ENCODE measurements at places on chromosomes 4 and X.
A peak's percentile ranks its signal among the peaks of the same experiment; 100 is the strongest.

- no peak for DNase-seq
These were observed 1735.1 kb downstream of the PCDH7 start for GRCh38 chr4:32455231-32455630.

DNA sequence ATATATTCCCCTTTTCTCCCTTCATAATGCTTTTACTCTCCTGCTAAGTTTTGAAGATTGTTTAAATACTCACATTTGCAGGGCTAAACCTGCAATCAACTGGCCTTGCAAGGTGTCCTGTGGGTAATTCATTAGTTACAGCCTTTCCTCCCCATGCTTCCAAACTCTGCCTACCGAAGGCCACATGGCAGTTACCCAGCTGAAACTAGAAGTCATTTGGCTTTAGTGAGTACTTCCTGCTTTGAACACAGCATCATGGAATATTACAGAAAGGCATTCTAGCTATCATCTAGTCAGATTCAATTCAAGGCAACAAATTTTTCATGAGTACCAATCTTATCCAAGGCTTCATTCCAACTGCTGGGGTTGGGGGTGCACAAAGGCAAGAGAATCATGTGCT, 55.6 kb downstream of the SRPX start:
- DNase-seq: no peak

DNA sequence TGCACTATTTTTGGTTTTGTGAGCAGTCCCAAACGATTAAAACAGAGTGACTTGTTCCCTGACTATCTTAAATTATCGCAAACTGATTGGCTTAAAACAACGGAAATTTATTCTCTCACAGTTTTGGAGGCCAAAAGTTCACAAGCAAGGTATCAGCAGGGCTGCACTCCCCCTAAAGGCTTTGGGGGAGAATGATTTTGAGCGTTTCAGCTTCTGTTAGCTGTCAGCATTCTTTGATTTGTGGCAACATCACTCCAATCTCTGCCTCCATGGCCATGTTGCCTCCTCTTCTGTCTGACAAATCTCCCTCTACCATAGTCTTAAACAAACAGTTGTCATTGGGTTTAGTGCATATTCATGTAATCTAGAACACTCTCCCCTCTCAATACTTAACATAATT, 459.6 kb upstream of the ATOH1 start:
- no peak for DNase-seq

DNA sequence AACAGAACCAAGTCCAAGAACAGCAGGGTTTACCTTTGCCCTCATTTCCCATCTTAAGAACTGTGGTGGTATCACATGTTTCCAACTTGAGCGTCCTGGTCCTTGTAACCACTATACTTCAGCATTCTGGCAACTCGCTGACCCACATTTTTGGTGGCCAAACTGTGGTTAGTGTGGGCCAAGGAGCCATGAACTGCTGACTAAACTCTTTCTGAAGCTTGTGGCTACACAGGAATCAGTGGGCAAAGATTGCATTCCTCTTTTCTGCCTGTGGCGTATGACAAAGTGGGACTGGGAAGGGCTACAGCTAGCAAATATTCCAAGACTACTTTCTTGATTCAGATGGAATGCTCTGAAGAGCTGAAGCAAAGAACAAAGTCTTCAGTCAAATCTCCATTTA, 106.3 kb upstream of the MID1 start:
- no peak for DNase-seq

DNA sequence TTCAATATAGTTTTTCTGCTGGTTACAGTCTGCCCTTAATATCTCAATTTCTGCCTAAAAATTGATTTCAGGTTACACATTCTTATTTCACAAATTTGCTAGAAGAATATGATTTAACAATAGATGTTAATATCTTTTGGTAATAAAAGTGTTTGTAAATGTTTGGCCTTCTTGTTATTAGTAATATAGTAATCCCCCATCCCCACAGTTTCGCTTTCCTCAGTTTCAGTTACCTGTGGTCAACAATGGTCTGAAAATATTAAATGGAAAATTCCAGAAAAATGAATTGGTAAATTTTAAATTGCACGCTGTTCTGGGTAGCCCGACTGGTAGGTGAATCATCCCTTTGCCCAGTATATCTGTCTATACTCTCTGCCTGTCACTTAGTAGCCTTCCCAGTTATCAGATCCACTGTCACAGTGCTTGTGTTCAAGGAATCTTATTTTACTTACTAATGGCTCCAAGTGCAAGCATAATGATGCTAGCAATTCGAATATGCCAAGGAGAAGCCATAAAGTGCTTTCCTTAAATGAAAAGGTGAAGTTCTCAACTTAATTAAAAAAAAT, 3.5 kb upstream of the BMP2K start:
- no peak for DNase-seq

DNA sequence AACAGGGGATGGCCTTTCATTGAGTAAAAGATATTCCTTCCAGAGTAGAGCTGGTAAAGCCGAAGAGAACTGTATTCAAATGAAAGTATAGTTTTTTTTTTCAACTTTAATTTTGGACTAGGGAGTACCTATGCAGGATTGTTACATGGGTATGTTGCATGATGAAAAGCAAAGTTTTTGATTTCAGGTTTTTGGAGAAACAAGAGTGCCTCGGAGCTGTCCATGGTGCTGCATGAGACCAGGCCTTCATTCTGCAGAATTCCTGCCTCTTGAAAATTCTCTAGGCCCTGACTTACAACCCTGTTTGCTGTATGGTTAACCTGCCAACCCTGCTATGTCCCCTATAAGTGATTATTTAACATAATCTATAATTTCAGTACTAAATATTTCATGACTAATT, 1065.7 kb upstream of the FTHL17 start:
- DNase-seq: no peak

DNA sequence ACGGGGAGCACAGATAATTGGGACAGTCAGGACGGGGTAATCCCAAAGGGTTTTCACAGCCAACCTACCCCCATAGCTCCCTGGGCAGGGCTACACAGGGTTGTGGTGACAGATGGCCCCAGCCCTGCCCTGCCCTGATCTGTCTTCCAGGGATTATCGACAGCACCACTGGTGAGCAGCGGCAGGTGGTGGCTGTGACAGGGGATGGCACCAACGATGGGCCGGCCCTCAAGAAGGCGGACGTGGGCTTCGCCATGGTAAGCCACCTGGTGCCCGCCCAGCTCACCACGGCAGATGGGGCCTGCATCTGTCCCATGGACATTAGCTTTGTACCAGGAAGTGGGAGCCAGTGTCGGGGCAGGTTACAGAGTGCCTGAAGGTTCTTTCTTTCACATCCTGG, 39.3 kb downstream of the ATP2B3 start:
- peak; percentile 97 for DNase-seq

DNA sequence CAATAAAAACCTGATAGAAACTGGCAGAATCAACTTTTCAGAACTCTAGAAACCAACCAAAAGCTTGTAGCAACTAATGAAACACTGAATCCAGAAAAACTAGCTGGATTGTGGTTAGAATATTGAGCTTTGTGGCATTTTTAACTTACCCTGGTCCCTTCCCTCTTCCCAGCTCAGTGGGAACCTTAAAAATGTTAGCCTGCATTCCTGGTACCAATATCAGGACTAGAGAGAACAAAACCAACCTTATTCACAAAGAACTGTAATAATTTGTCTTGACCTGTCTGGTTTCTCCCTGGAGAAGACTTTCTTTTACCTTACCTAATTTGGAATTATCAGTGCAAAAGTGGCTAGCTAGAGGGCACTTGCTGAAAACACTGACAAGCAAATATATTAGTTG, 21.2 kb downstream of the SH3D19 start:
- DNase-seq: no peak

GRCh38 chr4:168257768-168258167, 60.8 kb downstream of the DDX60 start:
- DNase-seq: no peak

GRCh38 chr4:162909952-162910351, 256.7 kb downstream of the NAF1 start:
- DNase-seq: no peak

GRCh38 chrX:125205133-125205917, 114.3 kb upstream of the TEX13C start:
- no peak for DNase-seq

GRCh38 chr4:152107736-152108500, 347.1 kb upstream of the GATB start:
- DNase-seq: no peak

DNA sequence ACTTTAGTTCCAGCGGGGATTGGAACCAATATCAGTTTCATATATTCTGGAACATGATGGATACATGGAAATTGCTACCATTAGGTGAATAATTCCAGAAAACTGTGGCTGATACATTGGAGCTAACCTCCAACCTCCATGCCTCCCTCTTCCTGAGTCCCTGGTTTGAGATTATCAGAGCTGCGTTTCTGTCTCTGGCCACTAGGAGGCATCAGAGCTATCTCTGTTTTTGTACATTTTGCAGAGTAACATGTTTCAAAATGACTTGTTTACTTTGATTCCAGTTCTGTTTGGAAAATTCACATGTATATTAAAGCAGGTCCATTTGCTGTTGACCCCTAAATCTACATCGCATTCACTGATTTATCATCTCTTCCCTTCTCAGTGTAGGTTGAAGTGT, 2.4 kb upstream of the RAB40AL start:
- peak; percentile 14 for DNase-seq

DNA sequence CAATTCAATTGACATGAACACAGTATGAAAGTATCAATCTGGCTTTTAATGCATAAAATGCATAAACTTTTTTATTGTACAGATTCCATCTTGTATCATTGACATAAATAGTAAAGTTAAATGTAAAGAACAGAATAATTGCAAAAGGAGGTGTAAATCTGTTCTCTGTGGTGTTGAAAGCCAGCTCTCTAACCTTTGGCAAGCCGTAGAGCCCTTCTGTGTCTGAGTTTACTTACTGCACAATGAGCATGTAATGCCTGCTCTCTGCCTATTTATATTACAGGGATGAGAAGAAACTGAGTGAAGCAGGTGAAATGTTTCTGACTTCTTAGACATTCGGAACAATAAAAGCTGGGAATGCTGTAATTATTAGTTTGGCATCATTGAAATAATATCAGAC, 389.3 kb upstream of the EPHA5 start:
- DNase-seq: no peak

GRCh38 chrX:42597481-42597880, 180.5 kb downstream of the PPP1R2C start:
- DNase-seq: no peak

DNA sequence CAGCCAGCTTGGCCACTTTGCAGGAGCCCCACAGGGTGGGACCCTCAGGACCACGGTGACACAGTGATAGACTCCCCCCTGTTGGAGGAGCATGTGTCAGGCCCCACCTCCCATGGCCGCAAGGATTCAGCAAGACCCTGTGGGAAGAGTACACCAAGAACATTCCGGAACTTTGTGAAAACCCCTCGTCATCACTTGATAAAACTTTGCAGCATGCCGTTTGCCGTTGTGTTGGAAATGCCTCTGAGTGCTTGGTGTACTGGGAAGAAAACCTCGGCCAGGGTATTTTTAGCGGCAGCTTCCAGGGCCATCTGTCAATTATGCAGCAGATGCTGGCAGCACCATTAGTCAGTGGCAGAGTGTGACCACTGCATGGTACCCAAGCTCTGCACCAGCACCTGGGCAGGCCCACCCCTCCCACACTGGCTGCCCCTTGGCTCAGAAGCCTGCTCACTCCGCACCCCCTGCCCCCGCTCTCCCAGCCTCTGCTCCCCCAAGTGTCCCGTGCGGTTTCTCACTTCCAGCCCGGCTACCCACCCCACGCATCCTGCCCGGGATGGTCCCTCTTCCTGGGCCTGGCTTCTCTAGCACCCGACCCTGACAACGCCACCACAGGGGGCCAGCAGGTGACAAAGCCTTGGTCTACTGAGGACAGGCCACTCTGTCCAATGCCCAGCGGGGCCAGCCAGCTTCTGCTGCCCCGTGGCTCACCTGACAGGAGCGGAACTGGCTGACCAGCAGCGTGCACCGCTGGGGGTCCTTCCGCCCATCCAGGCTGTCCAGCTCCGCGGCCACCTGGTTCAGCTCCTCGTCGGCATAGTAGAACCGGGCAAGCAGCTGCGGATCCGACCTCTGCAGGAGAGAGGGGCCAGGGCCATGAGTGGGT, 65.0 kb downstream of the ZFYVE28 start:
- DNase-seq: peak; percentile 65

- no peak for DNase-seq
These were observed 297.9 kb upstream of the LCORL start for GRCh38 chr4:18319431-18319830.

DNA sequence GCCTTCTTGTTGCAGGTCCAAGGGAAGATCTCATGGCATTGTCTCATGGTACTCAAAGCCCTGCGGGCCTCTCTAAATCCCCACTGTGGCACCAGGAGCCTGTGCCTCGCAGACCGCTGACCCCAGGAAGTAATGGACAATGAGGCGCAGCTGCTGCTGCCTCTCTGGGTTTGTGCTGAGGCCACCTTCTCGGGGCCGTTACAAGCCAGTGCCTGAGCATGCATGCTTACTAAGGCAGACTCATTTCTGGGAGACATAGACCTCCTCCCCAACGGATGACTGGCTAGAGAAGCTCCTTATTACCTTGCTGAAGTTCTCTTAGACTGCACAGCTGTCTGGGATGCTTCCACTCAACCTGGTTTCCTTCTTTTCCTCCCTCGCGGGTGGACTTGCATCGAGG, 1.3 kb downstream of the BDH2 start:
- no peak for DNase-seq

GRCh38 chr4:151745481-151746231, 15.2 kb downstream of the GATB start:
- no peak for DNase-seq

GRCh38 chrX:111386077-111386476, 25.9 kb downstream of the DCX start:
- no peak for DNase-seq

- DNase-seq: no peak
These were observed 423.7 kb upstream of the TEX13C start for GRCh38 chrX:124895947-124896346.

GRCh38 chr4:159297091-159297490, 194.2 kb downstream of the RAPGEF2 start:
- no peak for DNase-seq

DNA sequence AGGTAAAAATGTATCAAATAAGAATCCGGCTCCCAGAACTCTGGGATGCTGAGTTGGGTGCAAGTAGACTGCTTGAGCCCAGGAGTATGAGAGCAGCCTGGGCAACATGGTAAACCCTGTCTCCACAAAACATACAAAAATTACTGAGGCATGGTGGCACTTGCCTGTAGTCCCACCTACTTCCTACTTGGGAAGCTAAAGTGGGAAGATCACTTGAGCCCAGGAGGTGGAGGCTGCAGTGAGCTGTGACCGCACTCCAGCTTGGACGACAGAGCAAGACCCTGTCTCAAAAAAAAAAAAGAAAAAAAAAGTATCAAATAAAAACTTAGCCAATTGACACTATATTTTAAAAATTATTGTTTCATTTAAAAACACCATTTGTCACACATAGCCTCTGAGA, 84.4 kb downstream of the FBXW7 start:
- DNase-seq: no peak

DNA sequence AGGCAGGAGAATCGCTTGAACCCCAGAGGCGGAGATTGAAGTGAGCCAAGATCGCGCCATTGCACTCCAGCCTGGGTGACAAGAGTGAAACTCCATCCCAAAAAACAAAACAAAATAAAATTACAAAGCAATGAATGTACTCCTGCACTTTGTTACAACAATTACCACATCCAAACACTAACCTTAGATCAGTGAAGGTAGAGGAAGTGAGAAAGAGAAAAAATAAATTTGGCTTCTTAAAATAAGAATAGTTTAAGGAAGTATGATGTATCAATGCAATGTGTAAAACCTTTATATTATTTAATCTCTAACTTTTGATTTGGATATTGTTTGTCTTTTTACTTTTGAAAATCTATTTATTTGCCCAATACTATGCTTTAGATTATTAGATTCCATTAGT, 21.7 kb upstream of the CSN1S1 start:
- no peak for DNase-seq

Measured in WERI-Rb-1 (cell line).